Upper lobe of left lung (tissue), 6 donors: ENCODE measurements at places on chromosomes 1 and 21. TPM values are rescaled to one million over a fixed set of nuclear protein-coding genes. Genes with fewer than 3 reads are reported as not detected.

DNA sequence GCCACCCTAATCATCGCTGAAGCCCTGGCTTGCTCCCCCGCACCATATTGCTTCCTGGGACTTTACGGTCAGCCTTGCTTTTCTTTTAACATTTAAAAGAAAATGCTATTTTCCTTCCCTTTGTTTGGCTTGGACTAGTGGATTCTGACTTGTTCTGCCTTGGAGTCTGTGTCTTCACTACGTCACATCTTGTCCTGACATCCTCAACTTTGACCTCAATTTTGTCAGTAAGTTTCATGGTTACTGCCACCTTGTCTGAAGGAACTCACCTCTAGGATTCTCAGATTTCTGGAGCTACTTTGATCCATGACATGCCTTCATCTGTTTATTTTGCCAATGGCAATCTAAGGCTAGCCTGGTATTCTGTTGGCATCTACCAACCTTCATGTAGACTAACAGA is 4.3 kb downstream of the RNASEL start:
- H3K36me3 ChIP-seq: peaks cover 42% of the 10 kb centered on the region
- no peaks in the 10 kb centered on the region for H3K27me3 ChIP-seq
- H3K4me1 ChIP-seq: peaks cover 29% of the 10 kb centered on the region
- H3K27ac ChIP-seq: no peak overlapping the region

GRCh38 chr1:52416811-52417210 is 12.4 kb downstream of the PRPF38A start:
- no peaks in the 10 kb centered on the region for H3K27me3 ChIP-seq
- DNase-seq: no peak
- H3K36me3 ChIP-seq: peaks cover 42% of the 10 kb centered on the region
- no peak overlapping the region for H3K4me3 ChIP-seq
- no peaks in the 10 kb centered on the region for H3K4me1 ChIP-seq
- no peak overlapping the region for H3K27ac ChIP-seq

DNA sequence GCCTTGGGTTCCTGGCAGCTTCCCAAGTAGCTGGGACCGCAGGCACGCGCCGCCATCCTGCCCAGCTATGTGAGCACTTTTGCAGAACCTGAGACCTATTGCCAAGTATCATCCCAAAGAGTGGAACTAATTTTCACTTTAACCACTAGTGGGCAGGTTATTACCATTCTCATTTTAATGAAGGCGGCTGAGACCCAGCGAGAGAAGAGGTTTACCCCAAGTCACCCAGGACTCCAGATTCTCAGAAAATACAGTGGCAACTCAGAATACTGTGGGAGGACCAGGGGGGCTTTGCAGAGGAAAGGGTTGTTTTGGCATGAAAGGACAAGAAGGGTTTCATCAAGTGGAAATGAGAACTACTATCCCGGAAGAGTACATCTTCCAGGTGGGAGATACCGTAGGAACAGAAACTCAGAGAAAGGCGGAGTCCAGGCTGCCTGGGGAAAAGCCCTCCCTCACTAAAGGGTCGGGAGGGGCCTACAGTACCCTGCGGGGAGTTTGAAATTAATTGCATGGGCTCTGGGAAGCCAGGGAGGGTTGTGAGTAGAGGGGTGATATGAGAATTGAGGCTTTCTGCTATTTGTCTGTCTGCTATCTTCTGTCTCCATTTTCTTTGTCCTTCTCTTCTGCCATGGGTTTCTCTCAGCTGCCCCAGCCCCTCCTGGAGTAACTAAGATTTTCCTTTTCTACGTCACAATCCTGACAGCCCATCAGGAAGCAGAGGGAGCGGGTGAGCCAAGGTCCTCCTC is 7.2 kb upstream of the SEMA4A start:
- no peaks in the 10 kb centered on the region for H3K36me3 ChIP-seq
- no peaks in the 10 kb centered on the region for H3K27me3 ChIP-seq
- no peak overlapping the region for H3K4me3 ChIP-seq
- DNase-seq: peak; percentile 77

- no peaks in the 10 kb centered on the region for H3K4me1 ChIP-seq
- no peaks in the 10 kb centered on the region for H3K36me3 ChIP-seq
- H3K27ac ChIP-seq: no peak overlapping the region
- no peak overlapping the region for H3K4me3 ChIP-seq
- H3K27me3 ChIP-seq: no peaks in the 10 kb centered on the region
Measured at GRCh38 chr1:62922006-62922405, 138.1 kb downstream of the ATG4C start.

GRCh38 chr21:15667819-15668218 is 62.0 kb upstream of the USP25 start:
- no peaks in the 10 kb centered on the region for H3K36me3 ChIP-seq
- no peak overlapping the region for H3K27ac ChIP-seq
- H3K4me1 ChIP-seq: no peaks in the 10 kb centered on the region
- H3K27me3 ChIP-seq: no peaks in the 10 kb centered on the region
- H3K4me3 ChIP-seq: no peak overlapping the region

GRCh38 chr1:51535006-51535592 is 16.0 kb upstream of the EPS15 start:
- no peak overlapping the region for H3K4me3 ChIP-seq
- DNase-seq: no peak
- no peaks in the 10 kb centered on the region for H3K36me3 ChIP-seq

DNA sequence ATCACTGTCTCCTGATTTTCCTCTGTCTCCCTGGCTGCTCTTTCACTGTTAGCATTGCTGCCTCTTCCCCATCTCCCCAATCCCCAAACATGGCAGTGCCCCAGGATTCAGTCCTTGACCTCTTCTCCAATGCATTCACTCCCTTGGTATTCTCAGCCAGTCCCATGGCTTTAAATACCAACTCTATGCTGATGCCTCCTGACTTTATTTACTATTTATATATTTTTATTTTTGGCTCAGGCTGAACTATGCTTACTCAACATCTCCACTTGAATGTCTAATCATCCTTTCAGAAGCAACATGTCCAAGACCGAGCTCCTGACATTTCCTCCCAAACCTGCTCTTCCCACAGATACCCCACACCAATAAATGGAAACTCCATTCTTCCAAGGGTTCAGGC is 26.3 kb downstream of the NMNAT2 start:
- H3K4me3 ChIP-seq: no peak overlapping the region
- no peaks in the 10 kb centered on the region for H3K36me3 ChIP-seq
- no peaks in the 10 kb centered on the region for H3K4me1 ChIP-seq
- no peaks in the 10 kb centered on the region for H3K27me3 ChIP-seq
- DNase-seq: no peak
- H3K27ac ChIP-seq: no peak overlapping the region

GRCh38 chr1:163440090-163440489 is 118.3 kb downstream of the NUF2 start:
- no peak for DNase-seq
- no peak overlapping the region for H3K27ac ChIP-seq
- H3K4me1 ChIP-seq: no peaks in the 10 kb centered on the region
- H3K27me3 ChIP-seq: no peaks in the 10 kb centered on the region

GRCh38 chr1:9344426-9345200 is 51.9 kb downstream of the SPSB1 start:
- H3K4me1 ChIP-seq: peaks cover 16% of the 10 kb centered on the region
- no peak overlapping the region for H3K27ac ChIP-seq
- no peak overlapping the region for H3K4me3 ChIP-seq

DNA sequence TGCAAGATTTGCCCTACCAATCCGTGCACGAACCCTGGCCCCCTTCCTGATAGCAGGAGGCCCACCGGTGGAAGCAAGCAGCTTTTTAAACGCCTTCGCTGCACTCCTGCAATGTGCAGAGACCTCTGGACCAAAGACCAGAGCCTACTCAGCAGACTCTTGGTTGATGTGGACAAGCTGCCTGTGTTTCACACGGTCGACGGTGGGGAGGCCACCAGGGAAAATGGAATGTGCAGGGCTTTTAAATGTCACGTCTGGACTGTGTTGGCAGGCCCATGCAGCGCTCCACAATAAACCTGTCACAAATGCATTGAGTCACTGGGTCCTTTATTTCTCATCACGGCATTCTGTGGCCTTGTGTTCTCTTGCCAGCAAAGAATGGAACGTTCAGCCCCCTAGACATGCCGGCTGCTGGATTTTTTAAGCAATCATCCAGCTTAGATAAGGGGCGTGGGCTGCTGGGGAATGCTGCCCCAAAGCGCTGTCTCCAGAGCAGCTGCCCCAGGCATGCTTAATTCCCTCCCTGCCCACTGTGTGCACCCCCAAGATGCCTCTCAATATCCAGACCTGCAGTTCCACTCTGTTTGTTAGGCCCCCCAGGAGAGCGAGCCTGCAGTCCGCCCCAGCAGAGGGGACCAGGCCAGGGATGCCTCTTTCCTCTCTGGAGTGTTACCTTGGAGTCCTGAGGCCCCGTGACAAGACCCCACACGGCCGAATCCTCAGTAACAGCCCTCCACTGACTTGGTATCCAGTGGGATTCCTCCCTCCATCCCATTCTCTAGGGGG is 71.3 kb downstream of the ATP5PO start:
- H3K4me3 ChIP-seq: no peak overlapping the region
- H3K36me3 ChIP-seq: no peaks in the 10 kb centered on the region
- no peak overlapping the region for H3K27ac ChIP-seq
- no peaks in the 10 kb centered on the region for H3K4me1 ChIP-seq

DNA sequence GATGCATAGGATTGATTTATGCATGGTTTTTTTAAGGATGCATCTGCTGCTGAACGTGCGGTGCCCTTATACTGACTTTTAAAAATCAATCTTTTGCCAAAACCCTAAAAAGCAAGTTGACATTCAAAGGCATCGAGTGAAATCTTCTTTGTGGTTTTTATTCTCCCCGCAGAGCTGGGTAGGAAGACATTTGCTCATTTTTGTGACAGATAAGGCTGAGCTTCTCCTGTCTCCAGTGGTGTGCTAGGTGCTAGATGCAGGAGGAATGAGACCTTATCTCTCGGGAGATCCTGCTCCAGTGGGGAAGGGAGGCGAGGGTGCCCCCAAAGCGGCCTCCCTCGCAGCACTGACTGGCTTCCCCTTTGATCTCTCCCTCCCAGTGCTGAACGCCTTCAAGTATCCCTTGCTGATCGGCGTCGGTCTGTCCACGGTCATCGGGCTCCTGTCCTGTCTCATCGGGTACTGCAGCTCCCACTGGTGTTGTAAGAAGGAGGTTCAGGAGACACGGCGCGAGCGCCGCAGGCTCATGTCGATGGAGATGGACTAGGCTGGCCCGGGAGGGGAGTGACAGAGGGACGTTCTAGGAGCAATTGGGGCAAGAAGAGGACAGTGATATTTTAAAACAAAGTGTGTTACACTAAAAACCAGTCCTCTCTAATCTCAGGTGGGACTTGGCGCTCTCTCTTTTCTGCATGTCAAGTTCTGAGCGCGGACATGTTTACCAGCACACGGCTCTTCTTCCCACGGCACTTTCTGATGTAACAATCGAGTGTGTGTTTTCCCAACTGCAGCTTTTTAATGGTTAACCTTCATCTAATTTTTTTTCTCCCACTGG is 14.9 kb upstream of the CD101 start:
- H3K27ac ChIP-seq: no peak overlapping the region
- H3K27me3 ChIP-seq: no peaks in the 10 kb centered on the region
- H3K4me3 ChIP-seq: no peak overlapping the region
- no peaks in the 10 kb centered on the region for H3K36me3 ChIP-seq
- H3K4me1 ChIP-seq: peaks cover 3% of the 10 kb centered on the region
- peak; percentile 78 for DNase-seq

- DNase-seq: no peak
- H3K4me1 ChIP-seq: no peaks in the 10 kb centered on the region
- H3K27ac ChIP-seq: no peak overlapping the region
- H3K4me3 ChIP-seq: no peak overlapping the region
- no peaks in the 10 kb centered on the region for H3K36me3 ChIP-seq
Measured at GRCh38 chr1:34690269-34690668, 64.6 kb upstream of the GJB5 start.

DNA sequence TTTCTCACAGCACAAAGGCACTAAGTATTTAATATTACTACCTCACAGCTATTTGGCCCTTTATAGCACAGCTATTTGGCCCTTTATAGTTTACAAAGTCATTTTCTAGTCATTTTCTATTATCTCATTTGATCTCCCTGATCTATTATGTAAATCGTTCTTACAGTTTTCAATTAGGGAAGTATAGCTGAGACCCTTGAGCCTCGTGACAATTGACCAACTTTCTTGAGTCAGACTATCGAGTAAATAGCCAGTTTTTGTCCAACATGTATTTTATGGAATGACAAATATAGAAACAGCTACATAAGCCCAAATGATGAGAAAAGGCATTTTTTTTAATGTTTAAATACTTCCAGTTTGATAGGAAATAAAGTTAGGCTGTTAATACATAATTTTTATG is 7.0 kb upstream of the ANGPTL1 start:
- H3K4me1 ChIP-seq: no peaks in the 10 kb centered on the region
- H3K4me3 ChIP-seq: no peak overlapping the region
- H3K27ac ChIP-seq: no peak overlapping the region

The LGR6 gene
- 1.5 TPM for total RNA-seq

The KRTAP19-1 gene
- total RNA-seq: not detected

The TESK2 gene
- total RNA-seq: 2.3 TPM

The OR2L13 gene
- total RNA-seq: not detected

The OR6K6 gene
- total RNA-seq: not detected

The APOBEC4 gene
- 3.1 TPM for total RNA-seq

The PLPPR4 gene
- total RNA-seq: 1.3 TPM
